ENCODE measurements at places on chromosomes 3 and 15.

GRCh38 chr3:186200726-186201125, 91.8 kb upstream of the ETV5 start:
- no peak for DNase-seq

- no peak for DNase-seq
Observed at GRCh38 chr3:176120507-176120906, 1076.8 kb downstream of the TBL1XR1 start.

- DNase-seq, result no peak
Observed at GRCh38 chr15:40003116-40003916, 35.7 kb downstream of the SRP14 start.

GRCh38 chr3:3675801-3676200, 123.4 kb upstream of the LRRN1 start:
- DNase-seq, result no peak

- DNase-seq, result no peak
Observed at GRCh38 chr3:107411779-107412178, 34.5 kb downstream of the CCDC54 start.

GRCh38 chr3:104873331-104873730, 493.4 kb upstream of the ALCAM start:
- DNase-seq, result no peak

DNA sequence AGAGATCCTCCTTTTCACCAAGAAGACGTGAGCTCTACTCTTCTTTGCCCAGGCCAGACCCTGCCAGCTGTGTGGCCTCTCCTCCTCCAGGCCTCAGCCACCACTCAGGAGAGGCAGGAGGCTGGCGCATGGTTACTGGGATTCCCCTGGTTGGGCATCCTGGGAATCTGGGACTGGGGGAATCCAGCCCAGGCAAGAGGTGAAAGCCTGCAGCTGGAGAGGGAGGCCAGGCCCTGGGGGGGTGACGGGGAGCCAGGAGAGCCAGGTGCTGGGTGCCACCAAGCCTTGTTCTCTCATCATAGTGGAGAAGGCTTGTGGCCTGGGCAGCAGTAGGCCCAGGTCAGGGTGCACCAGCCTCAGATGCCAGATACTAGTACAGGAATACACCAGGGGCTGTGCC, 6.2 kb downstream of the CCDC9B start:
- no peak for DNase-seq

- DNase-seq, result no peak
Observed at GRCh38 chr3:100984308-100984707, 8.9 kb downstream of the ABI3BP start.

DNA sequence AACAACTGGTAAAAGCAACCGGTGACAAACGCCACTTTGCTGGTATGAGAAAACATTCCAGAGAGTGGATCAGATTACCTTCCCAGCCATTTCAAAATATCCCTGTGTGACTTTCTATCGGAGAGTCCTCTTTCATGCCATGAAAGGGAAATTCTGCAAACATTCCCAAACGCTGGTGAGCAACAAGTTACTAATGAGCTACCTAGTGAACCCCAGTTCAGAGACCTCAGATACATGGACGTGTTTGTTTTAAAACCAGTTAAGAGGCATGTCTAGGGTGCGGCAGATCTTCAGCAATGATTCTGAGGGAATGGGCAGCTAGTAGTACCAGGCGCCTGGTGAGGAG, 418.2 kb upstream of the NR2F2 start:
- DNase-seq, result no peak

DNA sequence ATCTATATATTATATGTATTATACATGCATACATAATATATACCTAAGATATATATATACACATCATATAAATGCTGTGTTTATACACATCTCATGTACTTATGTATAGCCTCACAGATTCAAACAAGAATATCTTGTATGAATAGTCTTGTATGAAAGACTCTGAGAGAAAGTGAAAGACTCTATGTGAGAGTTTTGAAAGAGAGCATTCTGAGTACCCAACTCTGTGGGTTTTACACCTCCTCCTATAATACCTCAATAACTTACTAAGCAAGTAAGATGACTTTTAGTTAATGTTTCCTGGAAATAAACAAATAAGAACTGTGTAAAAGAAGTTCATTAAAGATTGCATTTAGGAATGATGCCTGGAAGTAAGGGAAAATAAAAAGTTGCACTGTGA, 108.1 kb upstream of the GMNC start:
- no peak for DNase-seq

DNA sequence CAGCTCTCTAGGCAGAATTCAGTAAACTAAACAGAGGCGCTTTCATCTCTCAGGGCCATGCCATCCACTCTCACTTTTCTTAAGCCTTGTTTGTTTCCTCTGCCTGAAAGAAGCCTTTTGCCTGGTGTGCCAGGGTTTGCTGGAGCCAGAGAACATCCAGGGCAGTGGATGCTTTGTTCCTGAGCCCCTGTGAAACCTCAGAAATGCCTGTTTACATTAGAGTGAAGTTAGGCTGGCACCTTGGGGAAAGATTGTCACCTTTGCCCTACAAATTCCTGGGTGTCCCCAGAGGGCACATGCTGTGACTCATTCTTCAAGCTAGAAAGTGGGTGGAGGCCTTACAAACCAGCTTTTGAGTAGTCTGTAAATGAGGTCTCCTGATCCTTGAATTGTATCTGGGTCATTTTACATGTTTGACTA, 10.7 kb upstream of the TRAK1 start:
- DNase-seq, result no peak

GRCh38 chr15:58442122-58442521, 10.3 kb downstream of the LIPC start:
- DNase-seq, result no peak

GRCh38 chr15:55334997-55335396, 16.0 kb downstream of the PIGB start:
- no peak for DNase-seq

GRCh38 chr15:41659855-41660234, 360 bp upstream of the MGA start:
- DNase-seq, result no peak
